GM12892 (cell line): ENCODE measurements at places on chromosomes 2 and 18.

- DNase-seq: no peak
Measured at GRCh38 chr2:10678225-10678624, 11.6 kb downstream of the NOL10 start.

DNA sequence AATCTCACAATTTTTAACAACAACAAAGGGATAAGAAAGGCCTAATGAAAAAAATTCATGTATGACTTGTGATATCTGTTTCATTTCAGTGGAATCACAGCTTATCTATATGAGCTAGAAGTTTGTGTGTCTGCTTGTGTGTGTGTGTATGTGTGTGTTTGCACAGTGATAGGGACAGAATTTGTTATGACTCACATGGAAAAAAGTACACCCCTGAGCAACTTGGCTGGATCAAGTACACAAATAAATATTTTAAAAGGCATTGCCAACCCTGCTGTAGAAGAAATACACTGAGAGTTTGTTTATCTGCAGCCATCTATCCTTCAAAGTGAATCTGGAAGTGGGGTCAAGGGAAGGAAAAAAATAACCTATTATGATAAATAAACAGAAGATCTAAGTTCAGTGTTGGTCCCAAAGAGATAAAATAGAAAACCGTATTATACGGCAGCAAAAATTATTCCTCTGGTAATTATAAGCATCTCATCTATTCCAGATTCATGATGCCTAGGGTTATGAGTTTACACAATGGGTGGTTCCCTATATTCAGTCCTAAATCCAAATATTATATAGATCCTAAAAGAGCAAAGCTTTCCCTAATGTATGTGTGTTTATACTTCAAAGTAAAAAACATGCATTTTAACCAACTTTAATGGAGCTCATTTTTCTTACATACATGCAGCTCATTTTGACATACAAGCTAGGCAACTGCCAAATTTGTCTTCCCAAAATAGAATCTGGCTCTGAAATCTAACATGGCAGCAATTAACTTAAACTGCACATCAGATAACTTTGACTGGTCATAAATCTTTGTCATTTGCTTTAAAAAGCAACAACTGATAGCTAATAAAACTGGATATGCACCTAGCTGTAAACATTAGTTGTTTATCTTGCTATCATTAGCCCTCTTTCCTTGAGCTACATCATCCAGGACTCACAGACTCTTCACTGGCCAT, 420.6 kb downstream of the IRS1 start:
- no peak for DNase-seq

- DNase-seq: no peak
Measured at GRCh38 chr2:240990266-240990529, 8.2 kb upstream of the SNED1 start.

DNA sequence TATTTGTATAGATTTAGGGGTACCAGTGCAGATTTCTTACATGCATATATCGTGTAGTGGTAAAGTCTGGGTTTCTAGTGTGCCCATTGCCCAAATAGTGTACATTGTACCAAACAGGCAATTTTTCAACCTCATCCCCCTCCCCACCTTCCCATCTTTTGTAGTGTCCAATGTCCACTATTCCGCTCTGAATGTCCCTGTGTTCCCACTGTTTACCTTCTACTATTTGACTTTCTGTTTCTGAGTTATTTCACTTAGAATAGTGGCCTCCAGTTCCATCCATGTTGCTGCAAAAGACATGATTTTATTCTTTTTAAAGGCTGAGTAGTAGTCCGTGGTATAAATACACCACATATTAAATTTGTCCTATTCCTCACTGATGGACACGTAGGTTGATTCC, 132.9 kb downstream of the FTCDNL1 start:
- no peak for DNase-seq

DNA sequence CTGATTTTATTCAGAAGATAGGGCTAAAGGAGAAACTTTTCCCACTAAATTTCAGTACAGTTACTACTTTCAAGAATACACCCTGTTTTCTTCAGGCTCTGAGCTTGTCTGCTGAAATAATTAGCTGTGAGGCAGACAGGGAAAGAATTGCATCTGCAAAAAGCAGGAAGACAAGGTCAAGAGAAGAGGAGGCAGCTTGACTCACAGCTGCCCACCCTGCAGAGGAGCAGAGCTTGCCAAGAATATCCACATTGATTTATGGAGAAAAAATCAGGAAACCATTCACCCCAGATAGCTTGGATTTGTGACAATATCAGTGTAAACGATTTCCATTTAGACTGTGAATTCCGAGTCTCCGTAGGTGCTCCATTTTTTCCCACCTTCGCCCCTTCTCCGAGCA, 49.0 kb downstream of the ACTR2 start:
- DNase-seq: no peak

- DNase-seq: no peak
Measured at GRCh38 chr2:44184106-44184505, 15.4 kb downstream of the PPM1B start.

- no peak for DNase-seq
Measured at GRCh38 chr2:200089040-200089755, 133.8 kb downstream of the MAIP1 start.

- DNase-seq: no peak
Measured at GRCh38 chr2:690799-691198, 13.6 kb upstream of the TMEM18 start.

DNA sequence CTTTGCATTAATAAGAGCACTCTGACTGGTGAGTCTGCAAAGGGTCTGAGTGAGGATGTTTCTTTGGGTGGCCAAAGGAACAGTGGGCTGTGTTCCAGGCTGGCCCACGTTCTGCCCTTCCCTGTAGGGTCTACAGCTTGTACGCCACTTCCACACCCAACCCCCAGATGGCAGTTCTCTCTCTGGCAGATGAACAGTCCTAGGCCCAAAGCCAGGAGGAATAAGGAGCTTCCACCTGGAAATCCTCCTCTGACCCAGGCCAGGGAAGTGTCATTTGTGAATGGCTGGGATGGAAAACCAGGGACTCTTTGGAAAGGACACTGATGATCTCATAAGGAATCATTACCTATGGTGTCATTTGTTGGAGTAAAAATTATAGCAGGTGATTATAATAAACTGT, 6.6 kb downstream of the OTOF start:
- DNase-seq: no peak
